Frontal cortex (tissue), 4 donors: ENCODE measurements at places on chromosomes 3 and 15.

- no peak for DNase-seq
Measured at GRCh38 chr15:76187163-76187562, 124.1 kb downstream of the ETFA start.

DNA sequence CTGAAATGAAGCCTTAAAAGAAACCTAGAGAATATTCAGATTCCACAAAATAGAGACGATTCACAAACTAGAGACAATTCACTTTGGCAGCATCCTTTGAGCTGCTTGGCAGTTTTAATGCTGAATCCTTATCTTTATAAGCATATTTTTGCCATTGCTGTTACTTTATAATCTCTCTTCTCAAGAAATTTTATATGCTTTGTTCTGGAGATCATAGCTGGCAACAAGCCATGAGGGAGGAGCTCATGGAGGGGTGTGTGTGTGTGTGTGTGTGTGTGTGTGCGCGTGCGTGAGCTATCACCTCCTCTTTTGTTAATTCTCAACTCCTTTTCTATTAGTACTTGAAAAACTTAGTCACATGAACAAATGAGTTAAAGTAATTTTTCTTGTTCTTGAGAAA, 495.0 kb upstream of the RGMA start:
- no peak for DNase-seq

DNA sequence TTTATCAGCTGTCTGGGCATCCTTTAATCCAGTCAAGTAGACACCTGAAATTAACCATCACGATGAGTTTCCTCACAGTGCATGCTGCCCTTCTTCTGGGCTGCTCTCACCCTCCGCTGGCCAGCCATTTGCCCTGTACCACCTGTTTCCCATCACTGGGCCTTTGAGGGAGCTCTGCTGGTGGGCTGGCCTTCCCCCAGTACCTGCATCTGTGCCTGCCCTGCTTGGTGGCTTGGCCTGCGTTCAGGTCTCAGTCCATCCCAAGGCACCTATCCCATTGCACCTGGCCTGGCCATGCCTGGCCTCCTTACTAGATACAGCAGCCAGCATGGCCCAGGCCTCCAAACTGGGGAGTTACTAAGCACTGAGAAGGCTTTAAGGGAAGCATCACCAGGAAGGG, 413.2 kb downstream of the NTRK3 start:
- no peak for DNase-seq

DNA sequence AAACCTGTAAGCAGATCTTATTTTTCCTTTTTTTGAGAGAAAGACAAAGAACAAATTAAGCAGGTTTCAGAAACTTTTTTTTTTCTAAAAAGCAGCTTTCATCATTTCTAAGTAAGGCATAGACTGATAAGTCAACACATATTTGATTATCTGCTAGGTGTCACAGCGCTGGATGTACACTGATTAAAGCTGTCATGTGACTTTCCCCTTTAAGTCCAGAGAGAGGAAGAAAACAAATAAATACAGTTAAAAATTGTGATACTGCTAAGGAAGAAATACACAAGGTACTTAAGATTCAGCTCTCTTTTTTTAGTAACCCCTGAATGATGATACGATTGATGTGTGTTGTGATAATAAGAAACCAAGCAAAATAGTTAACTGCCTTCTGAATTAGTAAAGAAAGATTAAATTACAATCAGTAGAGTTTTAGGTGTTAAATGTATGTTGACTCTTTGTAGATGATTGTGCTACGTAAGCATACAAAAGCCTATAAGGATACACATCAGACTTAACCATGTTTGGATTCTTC, 2.8 kb downstream of the GLCE start:
- DNase-seq = no peak

DNA sequence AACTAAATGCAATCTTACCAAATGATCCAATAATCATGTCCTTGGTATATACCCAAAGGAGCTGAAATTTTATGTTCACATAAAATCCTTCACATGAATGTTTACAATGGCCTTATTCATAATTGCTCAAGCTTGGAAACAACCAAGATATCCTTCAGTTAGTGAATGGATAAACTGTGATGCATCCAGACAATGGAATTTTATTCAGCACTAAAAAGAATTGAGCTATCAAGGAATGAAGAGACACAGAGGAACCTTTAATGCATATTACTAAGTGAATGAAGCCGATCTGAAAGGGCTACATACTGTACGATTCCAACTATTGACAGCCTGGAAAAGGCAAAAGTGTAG, 168.4 kb downstream of the PDE8A start:
- no peak for DNase-seq

DNA sequence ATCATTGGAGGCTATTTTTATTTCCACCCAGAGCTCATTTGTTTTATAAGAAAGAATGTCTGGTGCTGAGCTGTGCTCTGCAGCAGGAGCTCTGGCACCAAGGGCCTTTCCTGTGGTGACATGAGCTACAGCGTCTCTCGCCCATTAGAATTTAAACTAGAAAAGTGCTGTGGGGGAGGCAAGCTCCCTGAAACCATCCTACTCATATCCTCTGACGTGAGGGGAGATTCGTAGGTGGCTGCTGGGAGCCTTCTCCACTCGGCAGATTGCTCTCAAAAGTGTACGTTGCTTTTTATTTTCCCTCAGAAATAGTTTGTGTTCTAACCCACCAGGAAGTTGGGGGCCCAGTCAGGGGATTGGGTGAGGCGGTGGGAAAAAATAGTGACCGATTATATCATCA, 76.3 kb upstream of the ARHGEF3 start:
- DNase-seq = no peak

- no peak for DNase-seq
Measured at GRCh38 chr15:80153900-80154299, 1.1 kb downstream of the FAH start.

DNA sequence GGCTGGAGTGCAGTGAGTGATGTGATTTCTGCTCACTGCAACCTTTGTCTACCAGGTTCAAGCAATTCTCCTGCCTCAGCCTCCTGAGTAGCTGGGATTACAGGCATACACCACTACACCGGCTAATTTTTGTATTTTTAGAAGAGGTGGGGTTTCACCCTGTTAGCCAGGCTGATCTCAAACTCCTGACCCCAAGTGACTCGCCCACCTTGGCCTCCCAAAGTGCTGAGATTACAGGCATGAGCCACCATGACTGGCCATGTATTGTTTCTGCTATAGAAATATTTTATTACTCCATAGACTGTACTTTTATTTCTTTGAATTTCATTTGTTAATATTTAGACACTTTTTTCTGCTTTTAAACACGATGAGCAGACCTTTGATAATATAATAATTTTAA, 60.4 kb downstream of the GTF2E1 start:
- no peak for DNase-seq

GRCh38 chr3:128266453-128266852, 113.2 kb downstream of the EEFSEC start:
- no peak for DNase-seq

DNA sequence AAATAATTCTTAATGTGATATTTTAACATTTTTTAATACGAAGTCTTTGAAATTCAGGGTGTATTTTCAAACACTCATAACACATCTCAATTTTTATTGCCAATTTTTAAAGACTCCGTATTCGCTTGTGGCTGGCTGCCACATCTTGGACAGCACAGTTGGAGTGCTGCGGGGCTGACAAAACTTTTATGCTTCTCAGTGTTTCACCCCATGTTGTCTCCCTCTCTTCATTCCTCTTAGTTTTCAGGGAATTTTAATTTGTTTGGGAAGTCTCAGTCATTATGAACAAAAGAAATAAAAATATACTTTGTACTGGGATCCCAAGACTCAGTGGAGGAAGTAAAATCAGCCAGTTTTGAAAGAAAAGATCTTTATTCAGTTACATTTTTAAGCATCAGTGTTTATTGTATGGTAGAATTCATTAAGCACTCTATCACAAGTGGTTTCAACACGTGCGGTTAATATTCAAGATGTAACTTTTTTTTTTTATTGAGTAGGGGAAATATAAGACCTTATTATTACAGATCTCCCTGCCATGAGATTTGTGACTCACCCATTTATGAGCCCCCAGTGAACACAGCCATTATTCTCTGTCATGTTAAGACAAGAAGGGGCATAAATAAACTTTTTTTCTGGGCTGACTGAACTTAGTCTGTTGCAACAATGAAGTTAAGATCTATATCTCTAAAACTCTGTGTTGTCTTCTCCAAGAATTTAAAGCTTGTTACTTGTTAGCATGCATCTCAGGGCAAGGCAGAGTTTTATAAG, 26.8 kb downstream of the KAT2B start:
- no peak for DNase-seq

GRCh38 chr3:126473292-126474168, 2.2 kb downstream of the ZXDC start:
- no peak for DNase-seq

- no peak for DNase-seq
Measured at GRCh38 chr3:149877668-149878067, 64.7 kb downstream of the RNF13 start.

DNA sequence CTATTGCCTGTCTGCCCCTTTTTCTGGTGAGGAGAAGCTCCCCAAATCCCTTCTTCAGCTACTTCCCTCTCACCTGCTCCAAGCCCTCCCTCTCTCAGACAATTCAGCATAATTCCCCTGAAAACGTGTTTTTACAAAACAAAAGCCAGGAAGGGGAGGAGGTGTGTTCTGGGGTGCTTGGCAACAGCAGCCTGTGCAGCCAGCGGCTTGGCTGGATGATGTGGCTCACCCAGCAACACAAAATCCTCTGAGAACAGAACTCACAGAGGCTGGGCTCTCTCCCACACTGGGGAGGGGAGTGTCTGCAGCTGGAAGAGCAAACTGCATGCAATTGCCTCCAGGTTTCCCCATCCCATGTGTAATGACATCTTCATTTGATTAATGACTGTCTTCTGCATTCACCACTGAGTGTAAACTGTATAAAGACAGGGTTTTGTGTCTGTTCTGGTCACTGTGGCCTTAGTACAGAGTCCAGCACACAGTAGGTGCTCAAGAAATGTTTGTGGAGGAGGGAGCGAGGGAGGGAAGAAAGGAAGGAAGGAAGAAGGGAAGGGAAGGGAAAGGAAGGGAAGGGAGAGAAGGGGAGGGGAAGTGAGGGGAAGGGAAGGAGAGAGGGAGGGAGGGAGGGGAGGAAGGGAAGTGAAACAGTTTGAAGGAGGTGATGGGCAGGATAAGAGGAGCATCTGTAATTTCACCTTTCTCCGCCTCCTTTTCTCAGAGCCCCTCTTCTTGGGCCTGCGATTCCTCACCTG, 70.1 kb upstream of the GLCE start:
- DNase-seq = no peak

- DNase-seq = no peak
Measured at GRCh38 chr15:32688151-32688639, 29.6 kb upstream of the GREM1 start.

DNA sequence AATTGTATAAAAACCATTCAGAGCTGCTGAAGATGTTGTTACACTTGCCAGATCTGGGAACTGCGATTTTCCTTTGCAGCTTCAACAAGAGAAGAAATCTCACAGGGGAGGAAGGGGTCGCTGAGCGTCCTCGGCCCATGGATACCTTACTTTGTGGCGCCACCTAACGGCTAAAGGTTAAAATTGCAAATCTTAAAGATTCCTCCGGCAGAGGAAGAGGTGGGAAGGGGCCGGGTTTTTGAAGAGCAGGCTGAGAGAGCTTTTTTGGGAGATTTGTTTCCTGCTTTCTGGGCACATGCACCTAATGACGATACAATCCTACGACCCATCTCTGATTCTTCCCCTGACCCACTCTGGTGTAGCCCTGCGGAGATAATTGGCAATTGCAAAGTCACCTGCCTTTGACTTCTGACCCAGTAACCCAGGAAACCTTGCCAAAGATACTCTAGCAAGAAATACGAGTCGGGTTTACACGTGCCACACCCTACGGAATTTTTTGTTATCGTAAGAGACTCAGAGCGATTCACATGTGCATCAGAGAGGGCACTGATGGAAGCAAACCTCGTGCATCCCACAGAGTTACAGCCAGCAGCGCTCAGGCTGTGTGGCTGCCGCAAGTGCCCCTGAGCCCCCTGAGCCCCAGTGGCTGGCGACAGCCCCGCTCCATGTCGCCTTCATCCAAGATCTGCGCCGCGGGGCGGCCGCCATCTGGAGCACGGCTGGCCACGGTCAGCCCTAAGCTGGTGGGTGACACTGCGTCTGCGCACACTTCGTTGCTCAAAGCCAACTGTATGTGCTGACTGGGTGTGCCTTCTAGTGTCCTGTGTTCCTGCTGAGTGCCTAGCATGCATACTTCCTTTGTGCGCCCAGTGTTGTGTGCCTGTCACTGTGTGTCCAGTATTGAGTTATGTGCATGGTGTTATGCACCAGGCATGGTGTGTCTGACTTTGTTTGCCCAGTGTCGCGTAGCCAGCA, 55.2 kb upstream of the CHRNA7 start:
- DNase-seq = peak; percentile 48

DNA sequence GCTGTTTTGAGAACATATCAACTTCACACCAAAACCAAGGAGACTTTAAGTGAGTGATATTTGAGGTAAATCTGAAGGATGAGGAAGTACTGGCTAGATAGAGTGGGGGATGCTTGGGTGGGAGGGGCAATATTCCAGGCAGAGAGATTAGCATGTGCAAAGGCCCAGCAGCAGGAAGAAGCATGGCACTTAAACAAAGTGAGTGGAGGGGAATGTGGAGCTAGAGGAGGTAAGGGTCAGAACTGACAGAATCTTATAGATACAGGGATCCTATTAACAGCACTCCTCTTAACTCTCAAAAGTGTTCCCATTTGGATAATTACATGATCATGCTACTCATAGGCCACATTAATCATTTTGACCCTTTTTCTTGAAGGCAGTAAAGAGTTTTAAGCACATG, 41.4 kb upstream of the SPRED1 start:
- DNase-seq = no peak

DNA sequence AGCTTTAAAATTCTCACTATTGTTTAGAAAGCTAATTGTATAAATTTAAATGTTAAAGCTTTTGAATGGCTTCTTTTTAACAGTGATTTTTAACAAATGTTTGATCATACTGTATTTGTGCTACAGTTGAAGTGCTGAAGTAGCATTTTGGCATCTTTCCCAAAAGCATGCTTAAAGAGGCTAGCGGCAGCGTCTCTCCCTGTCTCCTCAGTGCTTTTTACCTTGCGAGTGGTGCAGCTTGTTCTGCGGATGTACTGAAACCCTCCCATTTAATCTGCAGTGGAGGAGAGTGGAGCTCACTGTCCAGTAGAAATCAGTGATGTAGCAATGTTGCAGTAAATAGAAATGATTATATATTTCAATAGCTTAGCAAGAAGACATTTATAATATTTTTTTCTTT, 43.7 kb downstream of the LRRC49 start:
- DNase-seq = no peak

- no peak for DNase-seq
Measured at GRCh38 chr3:196288141-196288460, 575 bp upstream of the PCYT1A start.

- no peak for DNase-seq
Measured at GRCh38 chr15:51121631-51122225, 27.0 kb upstream of the TNFAIP8L3 start.

- DNase-seq = no peak
Measured at GRCh38 chr3:138019281-138020069, 9.5 kb downstream of the CLDN18 start.

DNA sequence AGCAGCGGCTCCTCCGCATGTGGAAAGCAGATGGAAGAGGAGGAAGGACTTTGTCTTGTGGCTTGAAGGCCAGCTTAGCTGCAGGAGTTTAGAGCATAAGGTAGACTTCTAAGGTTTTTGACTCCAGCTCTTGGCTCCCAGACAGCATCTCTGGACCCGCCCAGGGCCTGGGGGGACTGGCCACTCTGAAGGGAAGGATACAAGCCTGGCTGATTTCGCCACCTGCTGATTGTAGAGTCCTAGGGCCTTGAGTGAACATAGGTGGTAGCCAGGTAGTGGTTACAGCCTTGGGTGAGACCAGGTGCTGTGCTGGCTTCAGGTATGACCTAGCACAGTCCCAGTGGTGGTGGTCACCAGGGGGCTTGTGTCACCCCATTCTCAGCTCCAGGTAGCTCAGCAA, 48.4 kb upstream of the RPL35A start:
- no peak for DNase-seq
